Pons (tissue), 1 donor: ENCODE measurements at places on chromosomes 2 and 18.
A peak's percentile ranks its signal among the peaks of the same experiment; 100 is the strongest.

DNA sequence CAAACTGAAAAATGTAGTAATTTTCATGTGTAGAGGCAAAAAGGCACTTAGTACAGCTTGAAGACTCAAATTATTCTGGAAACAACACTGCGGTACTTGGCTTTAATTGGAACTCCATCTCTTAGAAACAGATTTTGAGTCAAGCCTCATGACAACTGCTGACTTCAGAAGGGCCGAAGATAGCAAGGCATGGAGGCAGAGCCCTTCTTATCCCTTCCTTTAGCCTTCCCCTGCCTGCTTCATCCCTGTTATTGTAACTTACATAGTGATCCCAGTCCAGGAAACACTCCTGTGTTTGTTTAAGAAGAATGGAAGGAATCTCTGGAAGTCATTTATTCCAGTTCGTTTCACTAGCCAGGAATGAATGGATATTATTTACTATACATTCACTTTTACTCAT, 110.9 kb upstream of the FAM98A start:
- DNase-seq, result no peak

DNA sequence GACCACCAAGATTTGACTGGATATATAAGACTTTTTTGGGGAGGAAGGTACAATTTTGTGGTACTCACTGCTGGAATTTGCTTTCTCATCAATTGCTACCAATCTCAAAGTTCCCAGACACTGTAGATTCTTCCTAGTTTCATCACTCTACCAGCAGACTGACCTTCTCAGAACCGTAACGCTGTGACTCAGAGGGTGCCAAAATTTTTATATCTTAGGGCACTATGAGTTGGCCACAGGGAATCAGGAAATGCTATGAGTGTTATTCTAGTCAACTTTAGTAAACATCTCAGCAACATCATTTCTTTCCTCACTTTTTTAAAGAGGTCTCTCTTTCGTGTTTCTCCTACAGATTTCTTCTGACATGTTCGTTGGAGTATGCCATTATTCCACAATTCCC, 499.0 kb downstream of the TMX3 start:
- no peak for DNase-seq

- no peak for DNase-seq
Observed at GRCh38 chr2:124001696-124002430, 23.2 kb upstream of the CNTNAP5 start.

- no peak for DNase-seq
Observed at GRCh38 chr18:12943215-12943614, 4.6 kb upstream of the SEH1L start.

DNA sequence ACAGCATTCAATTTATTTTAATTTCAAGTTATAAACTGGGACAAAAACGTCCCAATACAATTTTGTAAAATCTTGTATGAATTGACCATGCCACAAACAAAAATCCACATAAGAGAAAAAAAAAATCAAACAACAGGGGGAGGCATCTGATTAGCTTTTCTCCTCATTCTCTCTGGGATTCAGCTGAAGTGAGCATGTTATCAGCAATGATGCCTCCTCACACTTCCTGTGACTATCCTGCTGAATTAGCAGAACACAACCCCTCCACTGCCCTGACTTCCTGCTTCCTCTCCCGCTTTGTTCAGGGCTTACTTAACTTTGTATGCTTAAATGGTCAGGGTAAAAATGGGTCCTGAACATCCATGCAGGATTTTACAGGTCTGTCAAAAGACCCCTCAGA, 132.2 kb upstream of the ITGB6 start:
- DNase-seq, result peak; percentile 64

- no peak for DNase-seq
Observed at GRCh38 chr2:46181306-46181705, 115.9 kb upstream of the EPAS1 start.

- no peak for DNase-seq
Observed at GRCh38 chr18:68948622-68949021, 150.7 kb downstream of the CCDC102B start.

- DNase-seq, result no peak
Observed at GRCh38 chr18:48922226-48922800, 28.5 kb downstream of the SMAD7 start.

DNA sequence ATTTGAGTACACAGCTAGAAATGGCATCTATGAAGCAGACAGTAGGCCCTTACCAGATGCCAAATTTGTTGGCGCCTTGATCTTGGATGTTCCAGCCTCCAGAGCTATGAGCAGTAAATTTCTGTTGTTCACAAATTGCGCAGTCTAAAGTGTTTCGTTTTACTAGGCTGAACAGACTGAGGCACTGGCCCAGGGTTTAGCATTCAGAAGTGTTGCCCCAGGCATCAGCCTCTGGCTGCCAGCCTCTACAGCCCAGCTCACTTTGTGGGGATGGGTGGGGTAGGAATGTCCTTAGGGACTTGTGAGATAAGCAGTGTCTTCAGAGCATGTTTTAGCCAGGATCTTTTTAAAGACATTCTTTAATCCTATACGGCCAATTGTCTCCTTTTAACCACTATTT, 51.5 kb upstream of the MGAT5 start:
- no peak for DNase-seq

GRCh38 chr2:230319211-230319862, 7.7 kb upstream of the SP140L start:
- no peak for DNase-seq

DNA sequence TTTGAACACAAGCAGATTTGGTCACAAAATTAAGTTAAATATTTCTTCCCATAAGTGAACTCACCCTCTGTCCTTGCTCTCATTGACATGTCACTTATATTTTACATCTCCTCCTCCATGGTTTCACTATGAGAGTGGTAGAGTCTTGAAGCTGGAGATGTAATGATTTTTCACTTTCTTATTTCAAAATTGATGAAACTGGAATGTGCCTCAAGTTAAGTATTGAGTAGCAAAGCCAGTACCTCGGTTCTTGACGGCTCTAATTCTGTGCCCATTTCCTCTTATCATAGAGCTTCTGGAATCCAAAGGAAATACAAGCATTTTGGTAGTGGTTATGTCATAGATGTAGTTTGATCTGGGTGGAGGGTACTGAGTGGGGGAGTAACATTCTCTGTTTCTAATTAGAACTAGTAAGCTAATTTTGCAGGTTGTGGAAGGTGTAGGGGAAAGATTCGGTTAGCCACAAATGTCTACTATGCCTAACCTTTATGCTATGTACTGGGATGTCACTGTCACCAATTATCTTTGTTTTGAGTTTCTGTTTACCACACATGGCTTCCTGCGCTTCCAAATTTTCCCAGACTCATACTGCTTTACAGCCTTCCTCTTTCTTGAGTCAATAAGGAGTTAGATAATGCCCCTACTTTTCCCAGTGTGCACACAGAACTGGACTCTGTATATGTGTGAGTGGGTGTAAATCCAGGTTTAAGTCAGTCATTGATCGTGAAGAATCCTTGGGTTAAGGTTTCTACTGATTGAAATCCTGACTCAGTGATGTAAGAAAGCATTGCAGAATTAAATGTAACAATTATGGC, 96.8 kb downstream of the DIS3L2 start:
- DNase-seq, result no peak

GRCh38 chr2:27751377-27751776, 20.1 kb upstream of the MRPL33 start:
- DNase-seq, result no peak

DNA sequence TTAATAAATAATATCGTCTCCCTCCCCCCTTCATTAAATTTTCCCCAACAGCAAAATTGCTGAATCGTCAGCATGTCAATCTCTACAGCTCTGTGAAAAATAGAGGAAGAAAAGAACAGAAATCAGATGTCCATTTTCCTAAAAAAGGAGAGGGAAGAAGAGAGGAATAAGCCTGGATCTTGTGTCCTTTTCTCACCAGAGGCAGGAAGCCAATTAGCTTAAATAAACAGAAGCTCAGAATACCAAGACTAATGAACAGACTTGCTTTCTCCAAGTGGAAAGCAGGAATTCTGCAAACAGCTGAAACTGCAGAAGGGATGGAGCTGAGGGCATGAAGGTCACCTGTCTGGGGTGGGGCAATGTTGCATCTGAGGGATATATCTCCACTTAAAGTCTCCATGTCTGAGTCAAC, 265.7 kb downstream of the CCDC85A start:
- DNase-seq, result peak; percentile 5

DNA sequence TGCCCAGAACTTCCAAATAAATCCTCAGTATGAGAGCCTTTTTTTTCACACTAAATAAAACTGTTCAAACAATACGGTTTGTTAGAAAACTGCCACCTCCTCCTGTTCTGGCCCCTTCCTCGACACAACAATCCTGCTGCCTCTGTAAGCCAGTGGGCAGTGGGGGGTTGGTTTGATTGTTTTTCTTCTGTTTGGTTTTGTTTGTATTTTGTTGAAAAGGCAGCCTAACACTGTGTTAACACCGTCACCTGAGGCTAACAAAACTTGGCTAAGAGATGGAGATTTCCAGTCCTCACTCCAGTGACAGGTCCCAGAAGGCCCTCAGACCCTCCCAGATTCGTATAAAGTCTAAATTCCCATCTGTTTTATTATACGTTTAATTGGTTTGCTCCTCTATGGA, 402.1 kb downstream of the ZNF521 start:
- DNase-seq, result no peak

GRCh38 chr2:190841707-190842505, 38.7 kb upstream of the GLS start:
- peak; percentile 34 for DNase-seq

- DNase-seq, result no peak
Observed at GRCh38 chr18:6284761-6285160, 129.9 kb downstream of the L3MBTL4 start.

- DNase-seq, result no peak
Observed at GRCh38 chr18:55550471-55550870, 37.5 kb downstream of the TCF4 start.

GRCh38 chr18:45910405-45911023, 56.6 kb downstream of the EPG5 start:
- DNase-seq, result peak; percentile 11

DNA sequence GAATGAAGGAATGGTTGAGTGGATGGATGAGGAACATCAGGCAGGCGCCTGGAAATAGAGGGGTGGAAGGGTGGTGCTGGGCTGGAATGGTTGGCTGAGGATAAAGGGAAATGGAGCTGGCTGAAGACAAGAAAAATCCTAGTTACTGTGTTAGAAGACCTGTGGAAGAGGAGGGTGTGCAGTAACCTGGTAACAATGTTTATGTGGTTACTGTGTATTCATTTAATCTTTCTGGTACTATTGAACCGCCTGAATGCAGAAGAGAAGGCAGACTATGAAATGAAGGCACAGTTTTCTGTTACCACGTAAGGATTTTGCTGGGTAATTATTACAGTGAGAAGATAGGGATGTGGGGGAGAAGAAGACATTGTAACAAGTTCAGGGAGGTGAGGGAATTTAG, 110.3 kb upstream of the MGAT5 start:
- DNase-seq, result no peak

GRCh38 chr18:49548229-49548636, 13.6 kb upstream of the LIPG start:
- no peak for DNase-seq

- DNase-seq, result no peak
Observed at GRCh38 chr2:188527141-188527540, 235.5 kb downstream of the GULP1 start.

GRCh38 chr18:43422518-43422917, 145.2 kb upstream of the SYT4 start:
- peak; percentile 15 for DNase-seq

- DNase-seq, result no peak
Observed at GRCh38 chr2:145323512-145323911, 803.6 kb upstream of the ZEB2 start.
